ENCODE measurements at places on chromosomes 4 and X. TPM values are rescaled to one million over a fixed set of nuclear protein-coding genes. Genes with fewer than 3 reads are reported as not detected.
A peak's percentile ranks its signal among the peaks of the same experiment; 100 is the strongest.

- DNase-seq = peak; percentile 33
Measured at GRCh38 chr4:15756361-15756861, 21.7 kb upstream of the CD38 start.

GRCh38 chr4:30717208-30718020, 2.8 kb upstream of the PCDH7 start:
- DNase-seq = peak; percentile 70

DNA sequence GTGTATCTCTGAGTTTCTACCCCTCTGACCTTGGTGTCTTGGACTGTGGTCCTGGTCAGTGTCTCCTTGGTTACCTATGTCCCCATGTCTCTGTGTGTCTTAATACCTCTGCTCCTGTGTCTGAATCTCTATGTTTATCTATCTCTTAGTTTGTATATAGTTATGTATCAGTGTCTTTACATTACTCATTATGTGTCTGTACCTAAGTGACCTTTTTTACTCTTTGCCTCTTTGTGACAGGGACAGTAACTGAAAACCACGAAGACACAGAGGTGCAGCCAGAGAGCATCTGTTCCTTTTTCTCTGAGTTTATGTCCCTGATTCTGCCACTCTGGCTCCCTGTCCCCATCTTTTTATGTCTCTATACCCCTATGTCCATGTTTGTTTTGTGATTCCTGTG, 49.4 kb downstream of the ITIH6 start:
- no peak for DNase-seq

GYG2 gene
- polyA plus RNA-seq = 1.2 TPM

- peak; percentile 62 for DNase-seq
Measured at GRCh38 chr4:145278341-145279121, 98.1 kb upstream of the OTUD4 start.

DNA sequence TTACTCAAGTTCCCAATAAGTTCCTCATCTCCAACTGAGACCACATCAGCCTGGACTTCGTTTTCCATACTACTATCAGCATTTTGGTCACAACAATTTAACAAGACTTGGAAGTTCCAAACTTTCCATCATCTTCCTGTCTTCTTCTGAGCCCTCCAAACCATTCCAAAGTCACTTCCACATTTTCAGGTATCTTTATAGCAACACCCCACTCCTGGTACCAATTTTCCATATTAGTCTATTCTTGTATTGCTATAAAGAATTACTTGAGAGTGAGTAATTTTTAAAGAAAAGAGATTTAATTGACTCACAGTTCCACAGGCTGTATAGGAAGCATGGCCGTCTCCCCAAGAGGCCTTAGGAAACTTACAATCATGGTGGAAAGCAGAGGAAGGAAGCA, 138.6 kb upstream of the GPRIN3 start:
- no peak for DNase-seq

DNA sequence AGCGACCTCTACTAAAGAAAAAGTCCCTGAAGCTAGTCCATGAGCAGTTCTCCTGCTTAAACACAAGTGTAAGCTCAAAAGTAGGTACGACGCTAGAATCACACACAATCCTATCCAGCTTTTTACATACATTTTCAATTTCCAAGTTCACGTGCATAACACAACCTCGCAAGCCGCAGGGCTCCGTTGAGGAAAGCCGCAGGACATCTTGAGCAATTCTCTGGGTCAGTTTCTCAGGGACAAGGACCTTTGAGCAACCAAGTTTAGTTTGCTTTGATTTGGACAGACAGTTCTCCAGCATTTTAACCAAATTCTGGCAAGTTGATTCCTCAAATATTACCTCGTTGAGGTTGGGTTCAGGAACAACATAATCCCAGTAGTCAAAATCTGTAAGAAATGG, 2.5 kb downstream of the DDIT4L start:
- no peak for DNase-seq

DNA sequence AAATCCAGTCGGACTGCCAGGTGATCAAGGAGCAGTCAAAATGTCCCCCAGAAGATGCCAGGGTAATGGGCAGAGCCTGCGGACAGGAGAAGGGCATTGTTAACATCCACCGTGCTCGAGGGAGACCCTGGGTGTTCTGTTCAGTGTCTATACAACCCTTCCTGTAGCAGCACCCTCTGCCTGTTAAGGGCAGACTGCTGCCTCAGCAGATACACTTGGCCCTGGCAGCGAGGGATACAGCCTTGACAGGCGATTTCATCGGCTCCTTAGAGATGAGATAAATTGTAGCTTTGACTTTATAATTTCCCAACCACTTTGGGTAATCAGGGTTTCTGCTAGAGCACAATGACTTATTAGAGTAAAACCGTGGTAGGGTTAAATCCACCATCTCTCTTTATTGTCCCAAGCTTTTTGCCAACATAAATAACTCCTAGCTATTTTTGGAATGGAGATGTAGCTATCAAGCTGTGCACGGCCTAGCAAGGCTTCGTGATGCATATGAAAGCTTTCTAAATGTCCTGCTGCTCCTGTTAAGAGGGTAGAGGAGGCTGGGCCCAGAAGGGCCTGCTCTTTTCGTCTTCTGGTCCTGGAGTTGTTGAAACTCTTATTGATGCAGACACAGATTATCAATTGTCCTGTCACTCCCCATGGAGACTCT, 195.9 kb downstream of the CPEB2 start:
- no peak for DNase-seq

- DNase-seq = peak; percentile 43
Measured at GRCh38 chrX:20263474-20263873, 3.2 kb downstream of the RPS6KA3 start.

- DNase-seq = no peak
Measured at GRCh38 chr4:124635331-124635730, 77.2 kb downstream of the ANKRD50 start.

Data from GM23248 (cell line).